Endothelial cell (in vitro differentiated cells): ENCODE measurements at places on chromosomes 16 and 17.

DNA sequence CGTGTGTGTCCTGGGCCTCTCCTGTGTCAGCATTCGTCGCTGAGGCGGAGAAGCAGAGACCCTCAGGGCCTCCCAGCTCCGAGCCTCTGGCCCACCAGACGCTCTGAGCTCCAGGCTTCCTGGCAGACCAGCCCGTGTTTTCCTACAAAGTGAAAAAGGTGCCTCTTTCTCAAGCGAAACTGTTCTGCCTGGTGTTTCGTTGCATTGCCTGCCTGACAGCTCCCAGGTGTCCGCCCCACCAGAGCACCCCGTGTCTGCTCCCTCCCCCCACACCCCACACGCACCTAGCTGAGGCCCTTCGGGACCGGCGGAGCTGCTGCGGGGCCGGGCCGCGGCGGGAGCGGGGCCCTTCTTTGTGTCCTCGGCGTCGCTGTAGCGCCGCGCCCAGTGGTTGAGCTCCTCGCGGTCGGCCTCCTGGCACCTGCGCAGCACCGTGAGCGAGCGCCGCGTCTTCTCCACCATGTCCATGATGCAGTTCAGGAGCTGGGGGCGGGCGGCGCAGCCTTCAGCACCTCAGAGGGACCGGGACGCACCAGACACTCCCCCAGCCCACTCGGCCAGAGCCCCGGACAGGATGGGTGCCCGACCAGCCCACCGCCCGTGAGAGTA is 14.7 kb upstream of the PABPN1L start:
- no peak for DNase-seq

DNA sequence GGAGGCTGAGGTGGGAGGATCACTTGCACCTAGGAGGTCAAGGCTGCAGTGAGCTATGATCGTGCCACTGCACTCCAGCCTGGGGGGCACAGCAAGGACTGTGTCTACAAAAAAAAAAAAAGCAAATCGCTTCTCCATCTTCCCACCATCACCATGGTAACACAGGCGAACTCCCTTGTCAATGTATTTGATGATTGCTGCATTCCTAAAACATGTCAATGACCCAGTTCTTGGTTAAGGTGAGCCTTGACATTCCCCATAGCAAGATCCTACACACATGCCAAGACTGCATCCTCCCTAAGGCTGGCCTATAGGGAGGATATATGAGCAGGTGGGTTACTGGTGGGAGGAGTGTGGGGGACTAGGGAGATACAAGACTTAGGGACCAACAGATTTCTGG is 12.2 kb downstream of the CNTNAP1 start:
- DNase-seq: no peak

- DNase-seq: no peak
Measured at GRCh38 chr17:49913226-49914095, 55.5 kb upstream of the DLX4 start.

- no peak for DNase-seq
Measured at GRCh38 chr17:59084154-59084553, 22.5 kb downstream of the TRIM37 start.

- DNase-seq: no peak
Measured at GRCh38 chr16:12688951-12689850, 114.5 kb downstream of the CPPED1 start.

DNA sequence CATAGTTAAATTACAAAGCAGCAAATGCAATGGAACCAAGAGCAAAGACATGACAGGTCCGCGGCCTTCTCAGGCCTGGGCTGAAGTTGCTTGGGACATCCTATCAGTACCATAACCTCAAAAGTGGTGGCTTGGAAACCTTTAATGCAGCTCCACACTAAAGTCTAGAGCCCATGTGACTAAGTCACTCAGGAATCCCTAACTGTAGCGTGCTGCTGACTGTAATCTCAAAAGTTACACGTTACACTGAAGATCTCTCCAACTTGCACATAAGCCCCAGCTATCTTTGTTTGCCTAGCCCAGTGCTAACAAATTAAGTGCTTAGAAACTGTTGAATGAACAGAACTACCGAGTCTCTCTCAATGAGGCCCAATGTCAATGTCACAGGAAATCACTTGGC is 27.8 kb downstream of the NUP88 start:
- DNase-seq: no peak
